ENCODE measurements at places on chromosomes 3 and 15. TPM values are rescaled to one million over a fixed set of nuclear protein-coding genes. Genes with fewer than 3 reads are reported as not detected.

The TIGIT gene
- not detected for polyA plus RNA-seq

GRCh38 chr15:70505411-70505919 lies 257.9 kb downstream of the UACA start:
- no peak for DNase-seq

- no peak for DNase-seq
Measured at GRCh38 chr15:29131840-29132420, 137.7 kb downstream of the NSMCE3 start.

- no peak for DNase-seq
Measured at GRCh38 chr3:117647435-117647834, 937.9 kb downstream of the TUSC7 start.

The AHSG gene
- polyA plus RNA-seq: not detected

GRCh38 chr3:131421957-131422498 lies 40.5 kb downstream of the NUDT16 start:
- DNase-seq: no peak

DNA sequence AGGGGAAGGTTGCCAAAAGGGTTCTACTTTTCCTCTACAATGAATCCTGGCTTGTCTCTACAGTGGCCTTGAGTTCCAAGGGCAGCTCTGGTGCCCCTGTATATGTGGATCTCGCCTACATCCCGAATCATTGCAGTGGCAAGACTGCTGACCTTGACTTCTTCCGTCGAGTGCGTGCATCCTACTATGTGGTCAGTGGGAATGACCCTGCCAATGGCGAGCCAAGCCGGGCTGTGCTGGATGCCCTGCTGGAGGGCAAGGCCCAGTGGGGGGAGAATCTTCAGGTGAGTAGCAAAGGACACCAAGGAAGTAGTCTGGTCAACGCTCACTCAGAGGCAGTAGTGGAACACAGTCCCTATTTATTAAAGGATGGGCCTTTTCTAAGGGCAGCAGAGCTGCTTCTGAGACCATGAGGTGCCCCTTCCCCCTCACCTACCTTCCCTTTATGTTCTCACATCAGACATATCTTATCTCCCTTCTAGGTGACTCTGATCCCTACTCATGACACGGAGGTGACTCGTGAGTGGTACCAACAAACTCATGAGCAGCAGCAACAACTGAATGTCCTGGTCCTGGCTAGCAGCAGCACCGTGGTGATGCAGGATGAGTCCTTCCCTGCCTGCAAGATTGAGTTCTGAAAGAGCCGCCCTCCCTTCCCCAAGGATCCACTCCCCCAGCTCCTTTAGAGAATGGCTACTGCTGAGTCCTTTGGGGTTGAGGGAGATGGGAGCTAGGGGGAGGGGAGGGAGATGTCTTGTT lies 12.4 kb downstream of the MAP1A start:
- no peak for DNase-seq

- no peak for DNase-seq
Measured at GRCh38 chr3:13710251-13710650, 161.3 kb downstream of the FBLN2 start.

- no peak for DNase-seq
Measured at GRCh38 chr3:31379598-31379997, 153.1 kb upstream of the STT3B start.

Data from muscle of back (tissue), 13 donors.